Nucleus accumbens (tissue), 56 donors: ENCODE measurements at places on chromosomes 3 and 15.

GRCh38 chr15:49645277-49645676 lies 24.4 kb downstream of the DTWD1 start:
- no peak for DNase-seq

DNA sequence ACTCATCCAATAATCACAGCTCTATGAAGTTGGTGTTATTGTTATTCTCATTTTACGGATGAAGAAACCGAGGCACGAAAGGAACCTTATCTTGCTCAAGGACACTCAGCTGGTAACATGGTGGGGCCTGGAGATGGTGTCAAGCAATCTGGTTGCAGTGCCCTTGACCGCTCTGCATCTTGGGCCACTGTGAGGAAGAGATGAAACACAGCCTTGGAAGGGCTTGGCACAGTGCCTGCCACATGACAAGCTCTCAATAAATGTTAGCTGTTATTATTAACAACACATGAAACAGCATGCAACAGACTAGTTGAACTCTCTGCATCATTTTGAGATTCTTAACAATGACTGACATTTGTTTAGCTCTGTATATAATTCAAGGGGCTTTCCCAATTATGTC lies 10.1 kb upstream of the ITGA11 start:
- DNase-seq = no peak

DNA sequence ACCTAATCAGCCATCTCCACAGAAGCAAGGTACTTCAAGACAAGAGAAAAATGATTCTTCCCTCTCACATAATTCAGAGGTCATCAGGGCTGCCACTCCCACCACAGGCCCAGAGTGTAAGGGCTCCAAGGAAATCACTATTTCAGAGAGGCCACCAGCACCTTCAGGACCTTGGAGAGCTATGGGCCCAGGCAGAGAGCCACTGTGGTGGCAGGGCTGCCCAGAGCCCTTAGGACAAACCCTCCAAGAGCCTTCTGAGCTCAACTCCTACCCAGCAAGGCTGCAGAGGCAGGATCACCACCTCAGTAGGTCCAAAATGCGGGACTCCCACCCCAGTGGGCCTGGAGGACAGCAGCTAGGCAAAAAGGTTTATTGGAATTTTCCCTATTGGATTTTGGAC lies 17.9 kb upstream of the FAN1 start:
- DNase-seq = no peak

DNA sequence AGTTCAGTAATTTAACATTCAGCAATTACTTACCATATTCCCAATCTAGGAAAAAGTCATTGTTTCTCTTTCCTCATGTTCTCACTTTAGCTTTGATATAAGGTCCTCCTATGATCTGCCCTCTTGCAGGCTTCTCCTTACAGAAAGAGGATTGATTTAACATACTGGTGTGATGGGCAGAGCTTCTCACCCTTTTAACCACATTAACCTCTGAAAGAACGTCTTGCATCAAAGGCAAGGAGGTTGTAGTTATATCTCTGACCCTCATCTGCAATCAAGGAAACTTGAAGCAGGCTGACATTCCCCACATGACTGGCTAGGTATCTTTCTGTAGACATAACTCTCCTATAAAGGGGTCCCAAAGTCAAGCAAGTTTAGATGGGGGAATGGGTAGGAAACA lies 39.5 kb downstream of the BTLA start:
- no peak for DNase-seq

GRCh38 chr15:66239514-66239913 lies 14.0 kb downstream of the MEGF11 start:
- DNase-seq = no peak

DNA sequence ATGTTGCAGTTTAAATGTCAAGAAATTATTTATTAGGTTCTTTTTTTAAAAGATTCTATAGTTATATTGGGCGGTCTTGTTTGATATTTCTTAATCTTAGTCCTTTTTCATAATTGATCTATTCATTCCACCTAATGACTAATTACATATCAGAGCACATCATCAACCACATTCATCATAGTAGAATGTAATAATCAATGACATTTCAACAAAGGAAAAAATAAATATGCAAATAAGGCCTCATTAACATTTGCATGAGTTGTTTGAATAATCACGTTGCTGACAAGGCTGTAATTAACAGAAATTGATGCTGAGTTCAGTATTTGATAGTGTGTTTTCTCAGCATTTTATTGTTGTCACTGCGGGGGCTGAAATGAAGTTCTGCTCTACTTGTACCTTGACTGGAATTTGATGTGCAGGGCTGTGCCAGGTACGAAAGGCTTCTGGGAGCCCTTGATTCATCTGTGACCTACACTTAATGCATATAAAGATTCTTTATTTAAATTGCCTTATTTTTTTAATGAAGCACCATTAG lies 215.7 kb downstream of the TCF12 start:
- no peak for DNase-seq

DNA sequence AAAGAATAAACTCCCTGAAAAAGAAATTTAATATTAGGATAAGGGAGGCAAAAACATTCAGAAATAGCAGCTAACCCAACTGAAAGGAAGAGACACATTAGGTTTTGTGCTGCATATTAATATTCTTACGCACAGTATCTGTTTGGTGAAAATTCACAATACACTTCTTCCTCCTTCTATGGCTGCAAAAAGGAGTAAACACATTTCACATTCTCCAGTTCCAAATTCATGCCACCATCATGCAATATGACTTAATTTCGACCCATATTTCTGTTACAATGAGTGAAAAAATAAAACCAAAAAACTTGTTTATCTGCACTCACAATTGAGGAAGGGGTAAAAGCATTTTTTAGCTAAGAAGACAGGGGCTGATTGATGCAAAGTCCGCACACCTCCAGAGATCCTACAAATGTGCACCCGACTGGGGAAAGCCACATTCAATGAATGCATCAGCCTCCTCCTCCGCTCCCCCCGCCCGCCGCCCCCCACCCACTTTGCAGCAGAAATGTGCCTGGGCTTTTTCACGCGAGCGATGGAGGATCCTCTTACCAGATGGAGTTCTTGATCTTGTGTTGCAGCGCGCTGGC lies 1.0 kb downstream of the RFX7 start:
- no peak for DNase-seq

GRCh38 chr15:78360367-78360801 lies 20.2 kb downstream of the CRABP1 start:
- no peak for DNase-seq

DNA sequence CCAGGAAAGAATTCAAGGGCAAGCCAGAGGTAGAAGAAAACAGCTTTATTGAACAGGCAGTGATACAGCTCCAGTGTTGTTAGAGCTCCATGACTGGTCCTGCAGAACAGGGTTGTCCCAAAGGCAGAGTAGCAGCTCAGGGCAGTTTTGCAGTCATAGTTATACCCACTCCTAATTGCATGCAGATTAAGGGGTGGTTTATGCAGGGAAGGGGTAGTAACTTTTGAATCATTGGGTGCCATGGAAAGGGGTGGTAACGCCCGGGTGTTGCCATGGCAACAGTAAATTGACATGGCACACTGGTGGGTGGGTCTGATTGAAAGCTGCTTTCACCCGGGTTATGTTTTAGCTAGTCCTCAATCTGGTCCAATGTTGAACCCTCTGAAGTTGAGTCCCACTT lies 9.7 kb upstream of the RAB6B start:
- DNase-seq = no peak

DNA sequence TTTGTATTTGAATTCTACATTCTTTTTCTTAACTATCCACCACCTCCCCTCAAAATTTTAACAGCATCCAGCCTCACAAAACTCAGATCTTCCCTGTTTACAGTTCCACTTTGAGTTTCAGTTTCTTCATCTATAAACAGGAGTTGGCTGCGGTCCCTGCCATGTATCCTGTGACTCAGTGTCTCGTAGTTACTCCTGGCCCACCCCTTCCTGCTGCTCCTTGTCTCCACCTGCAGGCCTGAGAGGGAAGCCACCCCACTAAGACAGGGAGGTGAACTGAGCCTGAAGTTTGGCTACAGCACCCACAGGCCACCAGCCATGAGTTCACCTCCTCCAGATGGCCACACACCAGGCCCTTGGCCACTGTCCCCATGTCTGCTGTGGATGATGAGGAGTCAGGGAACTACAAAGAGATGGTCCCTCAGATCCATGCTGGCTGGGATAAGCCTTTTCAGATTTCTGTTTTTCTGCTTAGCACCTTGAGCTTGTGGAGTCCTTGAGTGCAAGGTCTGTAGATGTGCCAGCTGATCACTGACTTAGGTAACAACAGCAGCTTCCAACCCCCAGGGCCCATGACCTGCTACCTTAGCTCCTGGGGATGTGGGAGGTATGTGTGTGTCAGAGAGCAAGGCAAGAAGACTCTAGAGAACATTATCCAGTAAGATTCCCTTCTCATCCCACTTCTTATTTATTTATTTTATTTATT lies 37.5 kb downstream of the CD86 start:
- no peak for DNase-seq

DNA sequence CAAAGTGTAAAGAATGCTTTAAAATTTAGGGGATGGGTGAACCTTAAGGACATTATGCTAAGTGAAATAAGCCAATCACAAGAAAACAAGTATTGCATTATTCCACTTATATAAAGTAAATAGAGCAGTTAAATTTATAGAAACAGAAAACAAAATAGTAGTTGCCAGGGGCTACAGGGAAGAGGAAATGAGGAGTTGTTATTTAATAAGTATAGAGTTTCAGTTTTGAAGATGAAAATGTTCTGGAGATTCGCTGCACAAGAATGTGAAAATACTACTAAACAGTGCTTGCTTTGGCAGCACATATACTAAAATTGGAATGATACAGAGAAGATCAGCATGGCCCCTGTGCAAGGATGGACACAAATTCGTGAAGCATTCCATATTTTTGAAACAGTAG lies 32.0 kb downstream of the DNAH12 start:
- DNase-seq = no peak

DNA sequence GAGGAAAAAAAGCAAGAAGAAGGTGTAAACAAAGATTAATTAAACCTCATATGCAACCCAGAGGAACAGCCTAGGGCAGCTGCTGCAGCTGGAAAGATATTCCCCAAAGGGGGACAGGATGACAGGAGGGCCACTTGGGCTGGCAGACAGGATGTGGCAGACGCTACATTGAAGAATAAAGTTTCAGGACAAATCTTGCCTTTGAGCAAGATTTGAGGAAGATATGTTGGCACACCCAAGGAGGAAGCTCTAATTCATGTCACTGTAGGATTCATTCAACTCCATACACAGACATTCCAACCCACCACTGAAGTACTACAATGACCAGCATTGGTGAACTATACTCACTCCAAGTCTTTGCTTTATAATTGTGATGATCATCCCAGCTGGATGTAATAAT lies 504.0 kb downstream of the SHQ1 start:
- DNase-seq = no peak

DNA sequence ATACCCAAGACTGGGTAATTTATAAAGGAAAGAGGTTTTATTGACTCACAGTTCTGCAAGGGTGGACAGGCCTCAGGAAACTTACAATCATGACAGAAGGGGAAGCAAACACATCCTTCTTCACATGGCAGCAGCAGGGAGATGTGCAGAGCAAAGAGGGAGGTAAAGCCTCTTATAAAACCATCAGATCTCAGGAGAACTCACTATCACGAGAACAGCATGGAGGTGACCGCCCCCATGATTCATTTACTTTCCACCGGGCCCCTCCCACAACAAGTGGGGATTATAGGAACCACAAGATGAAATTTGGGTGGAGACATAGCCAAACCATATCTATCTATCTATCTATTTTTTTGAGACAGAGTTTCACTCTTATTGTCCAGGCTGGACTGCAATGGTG lies 5.4 kb downstream of the GDPGP1 start:
- DNase-seq = no peak

DNA sequence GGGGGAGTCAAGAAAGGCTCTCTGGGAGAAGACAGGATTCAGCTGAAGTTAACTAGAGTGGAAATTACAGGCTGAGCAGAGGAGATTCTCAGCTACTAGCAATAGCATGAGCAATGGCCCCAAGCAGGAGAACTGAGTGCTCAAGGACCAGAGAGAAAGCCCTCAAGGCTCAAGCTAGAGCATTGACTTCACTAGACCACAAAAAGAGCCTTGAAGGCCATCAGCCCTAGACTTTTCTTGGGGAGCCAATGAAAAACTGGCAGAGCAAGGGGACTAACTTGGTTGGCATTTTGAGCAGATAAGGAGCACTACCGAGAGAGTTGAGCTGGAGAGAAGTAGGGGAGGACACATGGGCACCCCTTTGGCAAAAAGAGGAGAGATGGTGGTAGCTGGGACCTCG lies 277.6 kb downstream of the FEZF2 start:
- DNase-seq = no peak

DNA sequence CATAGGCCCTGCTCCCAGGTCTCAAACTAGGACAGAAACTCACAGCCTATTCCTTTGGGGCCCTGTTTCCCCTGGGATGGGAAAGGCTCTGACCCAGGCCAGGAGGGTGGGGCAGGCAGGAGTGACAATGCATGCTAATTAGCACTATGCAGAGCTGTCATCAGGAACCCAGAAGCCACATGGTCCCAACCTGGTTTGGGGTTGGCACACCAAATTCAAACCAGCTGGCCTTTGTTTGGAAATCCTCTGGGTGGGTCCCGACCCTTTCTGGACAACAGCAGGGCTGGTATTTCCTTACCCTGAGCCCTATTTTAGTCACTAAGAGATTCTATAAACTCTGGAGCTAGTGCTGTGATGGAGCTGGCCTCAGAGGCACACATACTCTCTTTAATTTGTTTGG lies 166.2 kb downstream of the LRTM1 start:
- no peak for DNase-seq

- no peak for DNase-seq
Measured at GRCh38 chr3:27090275-27091041, 278.7 kb downstream of the NEK10 start.

DNA sequence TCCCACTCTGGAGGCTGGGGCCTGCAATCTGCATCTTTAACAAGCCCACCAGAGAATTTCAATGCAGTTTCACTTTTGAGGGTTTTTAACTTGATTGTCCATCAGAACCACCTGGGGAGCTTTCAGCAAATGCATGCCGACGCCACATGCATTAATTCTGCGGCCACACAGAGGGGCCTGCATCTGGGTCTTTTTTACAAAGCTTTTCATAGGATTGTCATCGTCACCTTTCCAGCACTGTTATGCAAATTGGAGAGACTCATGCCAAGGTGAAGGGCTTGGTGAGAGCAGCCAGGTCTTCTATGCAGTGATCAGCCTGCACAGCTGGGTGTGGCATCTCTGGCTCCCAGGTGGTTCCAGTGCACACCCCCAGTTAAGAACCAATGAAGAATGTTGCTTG lies 143.0 kb upstream of the CTDSPL start:
- DNase-seq = no peak

DNA sequence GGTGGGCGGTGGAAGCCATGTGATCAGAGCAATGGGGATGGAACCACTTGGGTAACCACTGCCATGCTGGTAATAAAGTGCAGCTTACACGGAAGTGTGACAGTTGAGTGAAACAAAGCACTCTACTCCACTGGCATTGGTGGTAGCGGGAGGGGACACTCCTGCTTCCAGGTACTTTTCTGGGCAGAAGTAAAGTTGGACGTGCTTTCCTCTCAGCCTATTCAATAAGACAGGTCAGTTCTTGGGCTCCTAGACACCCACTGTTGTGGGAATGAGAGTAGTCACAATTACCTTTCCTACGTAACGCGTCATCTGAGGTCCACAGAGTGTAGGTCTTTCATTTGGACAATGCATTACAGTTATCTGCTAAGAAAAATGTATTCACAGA lies 51.7 kb upstream of the CHD2 start:
- DNase-seq = no peak
